ENCODE measurements at places on chromosomes 5 and 9.

- no peak for DNase-seq
- H3K4me3 ChIP-seq, result no peak overlapping the region
- no peaks in the 10 kb centered on the region for H3K27me3 ChIP-seq
- H3K4me1 ChIP-seq, result no peaks in the 10 kb centered on the region
- H3K27ac ChIP-seq, result no peak overlapping the region
Measured at GRCh38 chr5:13932011-13932410, 12.5 kb downstream of the DNAH5 start.

DNA sequence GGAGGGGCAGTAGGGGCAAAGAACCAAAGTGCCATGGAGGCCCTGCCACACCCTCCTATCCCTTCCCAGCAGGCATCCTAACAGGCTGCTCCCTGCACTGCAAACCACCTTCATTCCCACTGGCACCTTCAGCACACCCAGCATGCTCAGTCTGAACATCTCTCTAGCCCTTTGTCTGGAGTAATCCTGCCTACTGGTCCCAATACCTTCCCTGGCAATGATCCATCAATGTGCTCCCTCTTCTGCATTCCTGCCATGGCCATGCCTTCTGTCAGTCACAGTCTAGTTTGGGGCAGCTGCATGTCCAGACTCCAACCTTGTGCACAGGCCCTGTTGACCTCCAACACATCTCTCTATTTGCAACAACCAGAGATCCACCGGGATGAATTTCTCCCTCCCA, 4.9 kb downstream of the MACROH2A1 start:
- no peaks in the 10 kb centered on the region for H3K36me3 ChIP-seq
- H3K4me3 ChIP-seq, result no peak overlapping the region
- DNase-seq, result no peak
- H3K27ac ChIP-seq, result no peak overlapping the region
- H3K4me1 ChIP-seq, result peaks cover 8% of the 10 kb centered on the region
- no peaks in the 10 kb centered on the region for H3K27me3 ChIP-seq

GRCh38 chr5:74212336-74212735, 428.2 kb downstream of the ENC1 start:
- no peak for DNase-seq
- no peaks in the 10 kb centered on the region for H3K36me3 ChIP-seq
- H3K4me1 ChIP-seq, result no peaks in the 10 kb centered on the region
- no peaks in the 10 kb centered on the region for H3K27me3 ChIP-seq
- H3K27ac ChIP-seq, result no peak overlapping the region

GRCh38 chr5:150066901-150067396, 19.4 kb downstream of the CSF1R start:
- H3K36me3 ChIP-seq, result no peaks in the 10 kb centered on the region
- no peak for DNase-seq
- H3K27ac ChIP-seq, result no peak overlapping the region
- H3K4me1 ChIP-seq, result no peaks in the 10 kb centered on the region
- no peak overlapping the region for H3K4me3 ChIP-seq

DNA sequence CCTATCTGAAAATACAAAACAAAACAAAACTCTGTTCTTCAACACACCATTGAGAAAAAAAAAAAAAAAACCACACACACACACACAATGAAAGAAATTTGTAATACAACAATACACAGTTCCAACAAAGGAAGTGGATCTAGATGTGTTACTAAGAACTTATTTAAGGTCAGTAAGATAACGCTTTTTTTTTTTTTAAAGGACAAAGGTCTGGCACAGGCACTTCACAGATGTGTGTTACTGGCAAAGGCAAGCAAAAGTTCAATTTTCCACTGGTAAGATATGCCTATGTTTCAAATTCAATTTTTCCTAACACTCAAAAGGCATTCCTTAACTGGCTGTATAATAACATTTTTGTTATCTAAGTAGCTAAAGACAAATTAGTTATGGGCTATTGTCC, 3.6 kb downstream of the RFK start:
- peaks cover 4% of the 10 kb centered on the region for H3K4me1 ChIP-seq
- peaks cover 8% of the 10 kb centered on the region for H3K36me3 ChIP-seq
- H3K27ac ChIP-seq, result no peak overlapping the region

GRCh38 chr5:61389609-61390008, 57.6 kb downstream of the ZSWIM6 start:
- no peak for DNase-seq
- H3K4me1 ChIP-seq, result no peaks in the 10 kb centered on the region
- no peaks in the 10 kb centered on the region for H3K36me3 ChIP-seq
- H3K4me3 ChIP-seq, result no peak overlapping the region
- H3K27me3 ChIP-seq, result no peaks in the 10 kb centered on the region

DNA sequence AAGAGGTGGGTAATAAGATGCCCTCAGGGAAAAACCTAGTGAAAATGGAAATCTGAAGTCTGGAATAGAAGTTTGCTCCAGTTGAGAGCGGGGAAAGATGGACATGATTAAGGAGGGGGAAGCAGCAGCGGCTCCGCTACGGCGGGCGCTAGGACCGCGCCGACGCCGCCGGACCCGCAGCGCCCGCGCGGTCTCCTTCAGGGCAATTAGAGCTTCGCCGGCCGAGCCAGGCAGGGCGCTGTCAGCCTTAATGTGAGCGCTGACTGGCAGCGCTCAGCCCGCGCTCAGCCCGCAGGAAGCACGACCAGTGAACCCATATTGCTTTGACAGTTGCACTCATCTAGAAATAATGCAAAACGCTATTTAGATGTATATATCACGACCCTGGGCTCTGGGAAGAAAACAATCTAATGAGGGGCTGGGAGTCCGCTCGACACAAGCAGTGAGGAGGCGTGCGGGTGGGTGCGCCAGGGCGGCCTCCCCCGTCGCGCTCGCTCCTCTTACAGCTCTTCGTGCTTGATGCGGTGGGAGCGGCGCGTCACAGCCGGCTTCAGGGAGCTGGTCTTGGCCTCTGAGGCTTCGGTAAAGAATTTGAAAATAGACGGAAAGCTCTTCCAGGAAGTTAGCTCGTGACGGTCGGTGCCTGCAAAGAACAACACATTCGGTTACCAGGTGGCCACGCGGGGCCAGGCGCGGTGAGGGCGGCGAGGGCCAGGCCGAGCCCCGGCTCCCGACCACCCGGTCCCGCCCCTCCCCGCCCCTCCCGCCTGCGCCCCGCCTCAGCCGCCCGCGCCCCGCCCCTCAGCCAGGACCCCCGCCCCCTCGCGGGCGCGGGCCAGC, 37.7 kb downstream of the NR2F1 start:
- peak overlapping the region; percentile 54 for H3K27ac ChIP-seq
- H3K4me1 ChIP-seq, result peaks cover 16% of the 10 kb centered on the region
- peak; percentile 29 for DNase-seq
- H3K36me3 ChIP-seq, result no peaks in the 10 kb centered on the region
- H3K27me3 ChIP-seq, result peaks cover 10% of the 10 kb centered on the region
- H3K4me3 ChIP-seq, result peak overlapping the region; percentile 83

DNA sequence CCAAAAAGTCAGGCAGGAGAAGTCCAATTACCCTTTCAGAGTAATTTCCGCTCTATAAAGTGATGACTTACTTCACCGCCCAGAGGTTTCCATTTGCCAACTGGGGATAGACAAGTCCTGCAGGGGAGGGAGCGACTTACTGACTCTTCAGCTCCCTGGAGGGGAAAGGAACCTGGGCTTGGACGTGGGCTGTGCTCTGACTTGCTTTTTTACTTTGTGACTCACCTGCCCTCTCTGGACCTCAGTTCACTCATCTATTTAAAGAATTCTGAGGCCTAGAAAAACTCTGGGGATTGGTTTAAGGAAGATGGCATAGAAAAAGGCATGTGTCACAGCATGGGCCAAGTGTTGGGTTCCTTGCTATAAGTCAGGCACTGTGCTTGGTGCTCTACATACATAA, 180.4 kb upstream of the TRIM32 start:
- H3K4me3 ChIP-seq, result no peak overlapping the region
- no peak overlapping the region for H3K27ac ChIP-seq

- peaks cover 6% of the 10 kb centered on the region for H3K36me3 ChIP-seq
- no peaks in the 10 kb centered on the region for H3K27me3 ChIP-seq
- no peak overlapping the region for H3K4me3 ChIP-seq
- no peak overlapping the region for H3K27ac ChIP-seq
- no peak for DNase-seq
- H3K4me1 ChIP-seq, result no peaks in the 10 kb centered on the region
Measured at GRCh38 chr5:128174951-128175350, 91.4 kb downstream of the SLC12A2 start.

DNA sequence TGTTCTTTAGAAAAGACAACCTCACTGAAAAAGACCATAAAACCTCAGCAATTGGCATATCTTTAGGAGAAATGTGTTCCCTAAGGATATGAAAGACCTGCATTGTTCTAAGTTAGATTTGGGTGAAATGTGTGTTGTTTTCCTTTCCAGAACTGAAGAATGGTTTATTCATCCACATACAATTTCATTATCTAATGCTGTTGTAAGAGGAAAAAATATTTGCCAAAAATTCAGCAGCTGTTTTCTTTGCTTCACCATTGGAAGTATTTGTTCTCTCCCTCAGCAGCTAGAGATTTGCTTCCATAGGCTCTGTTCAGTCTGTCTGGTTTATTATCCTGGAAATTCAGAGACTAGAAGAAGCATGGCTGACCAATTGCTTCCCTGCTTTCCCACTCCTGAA, 150.9 kb downstream of the ISOC1 start:
- no peak overlapping the region for H3K4me3 ChIP-seq
- H3K36me3 ChIP-seq, result no peaks in the 10 kb centered on the region
- no peaks in the 10 kb centered on the region for H3K4me1 ChIP-seq
- H3K27me3 ChIP-seq, result no peaks in the 10 kb centered on the region
- H3K27ac ChIP-seq, result no peak overlapping the region

DNA sequence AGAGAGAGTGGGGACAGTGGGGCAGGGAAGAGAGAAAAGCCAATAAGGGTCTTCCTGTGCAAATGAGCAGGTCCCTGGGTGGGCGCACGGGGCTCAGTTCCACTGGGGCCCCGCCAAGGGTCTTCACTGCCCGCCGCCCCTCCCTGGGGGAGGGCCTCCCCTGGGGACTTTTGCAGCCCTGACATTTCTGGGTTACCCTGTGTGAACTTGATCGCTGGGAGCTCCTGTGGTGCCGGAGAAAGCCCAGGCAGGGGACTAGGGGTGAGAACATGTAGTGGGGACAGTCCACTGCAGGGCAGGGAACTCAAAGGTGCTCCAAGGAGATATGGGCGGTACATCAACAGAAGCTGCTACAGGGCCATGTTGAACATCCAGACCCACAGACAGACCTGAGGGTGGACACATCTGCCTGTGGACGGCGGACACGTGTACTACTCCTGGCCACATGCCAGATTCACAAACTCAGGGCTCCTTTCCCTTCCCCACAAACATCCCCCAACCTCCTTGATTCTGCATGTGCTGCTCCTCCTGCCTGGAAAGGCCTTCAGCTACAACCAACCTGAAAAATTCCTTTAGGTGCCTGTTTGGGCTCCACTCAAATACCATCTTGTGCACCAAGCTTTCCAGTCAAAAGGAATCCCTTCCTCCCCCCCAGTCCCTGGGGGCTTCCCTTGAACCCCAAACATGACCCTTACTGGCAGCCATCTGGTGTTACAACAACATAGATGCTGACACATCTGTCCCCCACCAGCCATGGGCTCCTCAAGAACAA, 43.0 kb upstream of the NEK6 start:
- no peaks in the 10 kb centered on the region for H3K36me3 ChIP-seq
- H3K27me3 ChIP-seq, result no peaks in the 10 kb centered on the region
- no peak overlapping the region for H3K4me3 ChIP-seq
- H3K27ac ChIP-seq, result no peak overlapping the region

GRCh38 chr5:15080219-15080618, 208.6 kb upstream of the ANKH start:
- no peak overlapping the region for H3K27ac ChIP-seq
- DNase-seq, result no peak
- no peaks in the 10 kb centered on the region for H3K4me1 ChIP-seq
- H3K4me3 ChIP-seq, result no peak overlapping the region
- H3K27me3 ChIP-seq, result no peaks in the 10 kb centered on the region
- H3K36me3 ChIP-seq, result no peaks in the 10 kb centered on the region

GRCh38 chr5:32975656-32976375, 264.7 kb downstream of the NPR3 start:
- DNase-seq, result no peak
- H3K4me1 ChIP-seq, result no peaks in the 10 kb centered on the region
- H3K4me3 ChIP-seq, result no peak overlapping the region
- H3K27ac ChIP-seq, result no peak overlapping the region
- no peaks in the 10 kb centered on the region for H3K27me3 ChIP-seq

DNA sequence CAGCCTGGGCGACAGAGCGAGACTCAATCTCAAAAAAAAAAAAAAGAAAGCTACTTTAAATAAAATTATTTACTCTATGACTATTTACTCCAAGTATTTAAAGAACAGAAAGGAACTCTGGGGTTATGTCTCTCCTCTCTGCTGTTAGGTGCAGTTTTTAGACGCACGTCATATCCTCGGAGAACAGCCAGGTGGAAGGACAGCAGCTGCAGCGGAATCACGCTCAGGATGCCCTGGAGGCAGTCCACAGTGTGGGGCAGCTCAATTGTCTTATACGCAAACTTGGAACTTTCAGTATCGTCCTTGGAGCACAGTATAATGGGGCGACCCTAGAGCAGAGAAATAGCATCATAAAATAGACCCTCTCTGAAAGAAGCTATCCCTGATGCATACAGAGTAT, 10.4 kb upstream of the MAPK9 start:
- H3K4me3 ChIP-seq, result no peak overlapping the region
- H3K36me3 ChIP-seq, result no peaks in the 10 kb centered on the region
- H3K4me1 ChIP-seq, result no peaks in the 10 kb centered on the region
- H3K27ac ChIP-seq, result no peak overlapping the region
- DNase-seq, result no peak
- H3K27me3 ChIP-seq, result peaks cover 19% of the 10 kb centered on the region

DNA sequence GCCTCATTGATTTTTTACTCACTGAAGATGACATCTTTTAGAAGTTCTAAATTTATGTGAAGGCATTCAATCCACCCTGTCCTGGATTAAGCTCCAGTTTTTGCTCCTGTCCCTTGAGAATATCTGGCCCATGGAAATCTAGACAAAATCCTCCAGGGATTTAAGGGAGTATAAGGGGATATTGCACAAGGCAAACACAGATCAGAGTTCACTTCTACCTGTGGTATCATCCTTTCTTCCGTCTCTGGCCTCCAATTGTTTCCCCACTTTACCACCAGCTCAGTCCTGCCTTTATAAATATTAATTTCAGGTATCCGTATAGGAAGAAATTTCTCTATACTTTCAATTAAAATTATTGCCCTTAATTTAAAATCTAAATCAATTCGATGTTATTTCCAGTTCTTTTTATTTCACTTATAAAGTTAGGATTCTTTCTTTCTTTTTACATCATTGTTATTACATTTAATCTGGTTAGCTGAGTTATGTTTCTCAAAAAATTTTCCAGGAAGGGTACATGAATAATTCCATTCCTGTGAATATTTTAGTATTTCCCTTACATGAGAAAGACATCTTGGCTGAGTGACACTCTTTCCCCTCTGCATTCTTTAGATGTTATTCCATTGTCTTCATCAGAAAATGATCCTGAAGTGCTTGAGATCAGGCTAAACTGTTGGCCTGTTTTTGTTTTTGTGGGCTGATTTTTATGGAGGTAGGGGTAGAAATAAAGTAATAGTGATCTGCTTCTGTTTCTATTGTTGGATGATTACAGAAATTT, 194.3 kb upstream of the MAP3K1 start:
- no peak for DNase-seq
- no peaks in the 10 kb centered on the region for H3K36me3 ChIP-seq
- H3K27ac ChIP-seq, result no peak overlapping the region
- peaks cover 6% of the 10 kb centered on the region for H3K4me1 ChIP-seq
- H3K4me3 ChIP-seq, result no peak overlapping the region
